ENCODE measurements at places on chromosomes 1 and 21. TPM values are rescaled to one million over a fixed set of nuclear protein-coding genes. Genes with fewer than 3 reads are reported as not detected.

ALX3 gene
- total RNA-seq = not detected

CYP4B1 gene
- total RNA-seq = not detected

NBPF15 gene
- total RNA-seq = 109 TPM

CCDC27 gene
- total RNA-seq = not detected

S100B gene
- 0.68 TPM for total RNA-seq

TLR5 gene
- 0.17 TPM for total RNA-seq

TDRD5 gene
- not detected for total RNA-seq

SLC26A9 gene
- total RNA-seq = not detected

ABCA4 gene
- total RNA-seq = not detected
